ENCODE measurements at places on chromosomes 3 and 15.

DNA sequence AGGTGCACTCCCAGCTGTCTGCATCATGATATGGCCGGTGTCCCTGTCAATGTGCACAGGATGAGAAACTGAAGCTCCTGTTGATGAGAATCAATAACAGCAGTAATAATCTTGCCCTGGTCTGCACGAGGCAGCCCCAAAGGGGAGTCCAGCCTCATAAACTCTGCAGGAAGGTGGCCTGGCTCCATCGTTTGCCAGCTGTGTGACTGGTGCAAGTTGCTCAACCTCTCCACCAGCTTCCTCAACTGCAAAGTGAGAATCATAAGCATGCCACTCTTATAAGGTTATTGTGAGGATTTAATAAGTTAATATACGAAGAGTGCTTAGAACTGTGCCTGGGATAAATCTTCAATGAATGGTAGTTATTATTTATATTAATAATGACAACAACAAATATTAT, 203.4 kb upstream of the HES1 start:
- no peak for DNase-seq

DNA sequence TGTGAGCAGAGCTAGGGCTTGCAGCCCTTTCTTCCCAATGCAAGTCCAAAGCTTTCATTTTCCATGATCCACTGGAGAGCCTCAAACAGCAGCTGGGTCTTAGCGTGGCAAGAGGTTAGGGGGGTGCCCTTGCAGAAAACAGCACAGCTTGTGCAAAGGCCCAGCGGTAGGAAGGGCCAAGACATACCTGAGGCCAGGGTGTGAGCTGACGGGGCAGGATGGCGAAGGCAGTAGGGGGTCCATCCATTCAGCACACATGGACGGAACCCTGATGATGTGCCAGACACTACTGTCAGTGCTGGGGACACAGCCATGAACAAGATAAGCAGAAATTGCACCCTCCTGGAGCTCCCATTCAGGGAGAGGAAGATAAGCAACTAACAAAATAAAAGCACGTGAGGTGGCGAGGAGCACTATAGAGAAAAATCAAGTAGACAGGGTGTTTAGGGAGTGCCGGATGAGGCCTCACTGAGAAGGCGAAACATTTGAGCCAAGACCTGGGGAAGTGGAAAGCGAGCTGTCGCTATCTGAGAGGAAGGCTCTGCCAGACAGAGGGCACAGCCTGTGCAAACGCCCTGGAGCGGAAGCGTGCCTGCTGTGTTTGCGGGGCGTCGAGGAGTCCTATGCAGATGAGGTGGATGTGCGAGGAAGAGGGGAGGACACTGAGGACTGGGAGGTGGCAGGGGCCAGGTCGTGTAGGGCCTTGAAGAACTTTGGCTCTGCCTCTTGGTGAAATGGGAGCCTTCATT, 43.4 kb downstream of the SLC6A1 start:
- DNase-seq: no peak

GRCh38 chr3:197430502-197430901, 125.3 kb downstream of the BDH1 start:
- no peak for DNase-seq

DNA sequence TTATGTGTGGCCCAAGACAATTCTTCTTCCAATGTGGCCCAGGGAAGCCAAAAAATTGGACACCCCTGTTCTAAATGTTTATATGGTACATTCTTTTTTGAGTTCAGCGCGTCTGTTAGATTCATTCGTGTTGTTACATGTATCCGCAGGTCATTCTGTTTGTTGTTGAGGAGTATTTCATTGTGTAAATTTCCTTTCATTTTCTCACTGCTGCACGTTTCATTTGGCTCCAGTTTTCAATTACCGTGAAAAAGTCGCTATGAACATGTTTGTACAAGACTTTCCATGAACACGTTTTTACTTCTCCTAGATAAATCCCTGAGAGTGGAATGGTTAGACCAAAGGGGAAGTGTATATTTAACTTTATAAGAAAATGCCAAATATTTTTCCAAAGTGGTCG, 7.5 kb upstream of the OPA1 start:
- DNase-seq: no peak

DNA sequence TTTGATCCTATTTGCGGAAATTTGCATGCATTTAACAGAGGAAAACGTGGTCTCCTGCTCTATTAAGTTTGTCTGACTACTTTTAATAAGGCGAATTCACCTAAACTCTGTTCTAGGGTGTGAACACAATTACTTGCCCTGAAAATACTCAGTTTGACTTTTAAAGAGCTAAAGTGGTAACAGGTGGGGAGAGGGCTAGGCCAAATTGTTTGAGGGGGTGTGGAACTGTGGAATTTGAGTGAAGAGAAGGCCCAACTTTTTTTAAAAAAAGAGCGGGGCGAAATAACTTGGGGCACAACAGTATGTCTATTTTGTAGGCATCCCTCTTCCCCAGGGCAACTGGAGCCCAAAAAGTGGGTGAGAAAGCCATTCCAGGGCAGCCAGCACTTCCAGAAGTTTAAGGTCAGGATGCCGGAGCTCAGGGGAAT, 580 bp upstream of the FXR1 start:
- no peak for DNase-seq

DNA sequence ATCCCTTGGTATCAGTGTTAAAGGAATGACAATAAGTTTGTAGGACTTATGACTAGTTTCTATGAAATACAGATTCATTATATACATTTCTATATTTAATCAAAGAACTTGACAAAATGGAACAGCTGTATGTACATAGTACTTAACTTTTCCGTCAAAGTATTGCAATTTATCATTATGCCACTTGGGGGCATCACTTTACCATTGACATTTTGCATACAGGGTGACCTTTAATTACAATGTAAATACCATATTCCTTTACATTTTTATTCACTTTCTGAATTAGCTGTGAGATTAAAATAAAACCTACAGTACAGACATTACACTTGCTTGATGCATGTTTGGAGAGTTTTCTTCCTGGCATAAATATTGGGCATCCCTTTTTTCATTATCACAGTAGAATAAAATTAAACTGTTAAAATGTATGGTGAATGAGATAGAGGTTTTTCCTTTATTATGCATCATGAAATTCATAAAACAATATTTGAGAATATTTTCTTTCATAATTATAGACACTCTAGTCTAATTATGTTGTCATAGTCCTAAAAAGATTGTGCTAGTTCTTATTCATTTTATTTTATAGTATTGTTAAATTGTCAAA, 6.9 kb downstream of the NEK11 start:
- DNase-seq: peak; percentile 8

GRCh38 chr3:111895071-111895470, 36.0 kb downstream of the PHLDB2 start:
- DNase-seq: no peak

DNA sequence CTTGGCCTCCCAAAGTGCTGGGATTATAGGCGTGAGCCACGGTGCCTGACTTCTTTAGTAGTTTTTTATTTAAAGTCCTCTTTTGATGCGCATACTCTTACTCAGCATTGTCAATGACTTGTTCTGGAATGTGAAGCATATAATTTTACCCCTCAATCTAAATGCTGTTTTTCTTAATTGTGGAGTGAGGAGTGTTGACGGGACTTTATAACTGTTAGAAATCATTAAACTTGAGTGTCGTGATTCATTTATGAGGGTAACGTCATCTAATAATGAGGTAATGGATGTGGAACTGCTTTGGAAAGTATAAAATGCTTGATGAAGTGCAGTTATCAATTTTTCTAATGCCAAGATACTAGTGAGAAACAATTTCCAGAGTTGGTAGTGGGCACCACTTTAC, 48.3 kb downstream of the PLS1 start:
- DNase-seq: no peak

DNA sequence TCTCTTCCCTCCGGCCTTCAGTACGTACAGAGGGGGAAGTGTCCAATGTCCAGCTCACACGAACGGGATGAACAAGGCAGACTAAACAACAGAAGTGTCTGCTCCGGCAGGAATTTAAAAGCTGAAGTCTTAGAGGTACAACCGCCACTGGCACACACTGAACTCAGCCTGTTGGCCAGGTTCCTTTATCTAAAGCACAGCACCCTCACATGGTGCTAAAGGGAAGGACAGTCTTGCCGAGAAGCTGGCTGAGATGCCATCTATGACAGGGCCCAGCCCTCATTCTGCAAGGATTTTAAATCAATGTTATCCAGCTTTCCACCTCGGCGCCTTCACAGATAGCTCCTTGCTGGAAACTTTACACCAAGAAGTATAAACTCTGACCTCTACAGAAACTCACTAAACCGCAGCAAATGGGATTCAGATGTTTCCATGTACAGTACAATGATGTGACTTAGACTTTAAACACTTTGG, 2.8 kb downstream of the ADAMTS17 start:
- peak; percentile 82 for DNase-seq

- no peak for DNase-seq
Observed at GRCh38 chr3:194469977-194470376, 16.8 kb downstream of the ATP13A3 start.

DNA sequence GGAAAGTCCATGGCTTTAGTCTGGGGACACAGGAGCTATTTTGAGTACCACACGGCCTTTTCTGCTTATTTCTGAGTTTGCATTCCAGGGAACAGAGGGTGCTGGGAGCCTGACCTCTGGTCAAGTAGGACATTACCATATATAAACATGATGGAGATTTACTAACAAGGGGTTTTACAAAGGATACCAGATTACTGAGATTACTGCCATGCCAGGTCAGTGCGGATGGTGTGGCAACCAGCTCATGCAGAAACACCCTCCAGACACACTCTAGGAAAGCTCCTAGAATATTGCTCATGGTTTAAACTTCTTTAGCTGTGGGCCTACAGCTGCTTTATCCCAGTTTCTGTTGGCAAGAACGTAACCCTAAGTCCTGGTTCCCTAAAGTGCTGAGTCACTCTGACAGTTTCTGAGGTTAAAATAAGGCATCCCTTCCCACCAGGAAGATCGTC, 54.3 kb upstream of the AGTR1 start:
- no peak for DNase-seq

- no peak for DNase-seq
Observed at GRCh38 chr3:147371771-147372340, 34.5 kb downstream of the ZIC4 start.

- DNase-seq: no peak
Observed at GRCh38 chr3:181610973-181611265, 100.8 kb upstream of the SOX2 start.

DNA sequence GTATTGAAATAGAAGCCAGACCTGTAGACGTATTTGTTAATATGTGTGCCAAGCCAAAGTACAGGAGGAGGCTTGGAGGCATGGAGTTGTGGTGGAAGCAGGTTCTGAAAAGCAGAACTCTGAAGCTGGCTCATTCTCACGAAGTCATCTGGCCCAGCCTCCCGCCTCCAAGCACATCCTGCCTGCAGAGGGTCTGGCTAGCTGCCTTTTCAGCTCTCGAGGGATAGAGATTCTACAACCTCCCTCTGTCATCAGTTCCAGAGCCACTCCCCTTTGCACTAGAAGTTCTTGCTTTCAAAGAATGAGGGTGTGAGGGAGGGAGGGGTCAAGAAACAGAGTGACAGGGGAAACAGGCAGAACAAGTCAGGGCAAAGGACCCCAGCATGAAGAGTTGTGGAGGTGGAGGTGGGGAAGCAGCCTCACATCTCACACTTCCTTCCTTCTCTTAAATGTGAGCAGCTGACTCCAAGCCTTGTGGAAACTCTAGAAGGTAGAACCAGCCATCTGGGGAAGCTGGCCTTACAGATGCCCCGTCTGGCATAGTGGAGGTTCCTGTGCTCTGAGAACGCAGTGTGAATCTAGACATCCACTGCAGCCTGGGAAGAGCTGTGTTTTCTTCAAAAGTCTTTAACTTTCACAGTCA, 95.3 kb downstream of the SLC49A4 start:
- no peak for DNase-seq

DNA sequence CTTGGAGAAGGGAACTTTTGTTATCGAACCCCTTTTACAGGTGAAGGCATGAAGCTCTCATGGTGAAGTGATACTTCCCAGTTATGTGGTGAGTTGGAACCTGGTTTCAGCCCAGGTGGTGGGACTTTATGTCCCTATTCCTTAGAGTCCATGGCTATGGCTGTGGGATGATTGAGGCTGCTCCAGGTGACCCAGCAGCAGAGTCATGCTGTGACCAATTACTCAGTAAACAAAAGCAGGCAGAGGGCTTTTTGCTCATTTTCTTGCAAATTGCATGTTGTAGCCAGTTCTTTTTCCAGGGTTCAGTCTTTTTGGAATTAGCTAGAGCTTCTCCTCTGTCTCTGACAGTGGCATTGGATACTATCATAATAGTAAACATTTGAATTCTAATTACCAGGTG, 70.7 kb downstream of the CACNA2D3 start:
- no peak for DNase-seq

GRCh38 chr3:146036281-146036680, 124.7 kb downstream of the PLOD2 start:
- no peak for DNase-seq

- DNase-seq: no peak
Observed at GRCh38 chr3:113712129-113712528, 15.7 kb upstream of the USF3 start.

DNA sequence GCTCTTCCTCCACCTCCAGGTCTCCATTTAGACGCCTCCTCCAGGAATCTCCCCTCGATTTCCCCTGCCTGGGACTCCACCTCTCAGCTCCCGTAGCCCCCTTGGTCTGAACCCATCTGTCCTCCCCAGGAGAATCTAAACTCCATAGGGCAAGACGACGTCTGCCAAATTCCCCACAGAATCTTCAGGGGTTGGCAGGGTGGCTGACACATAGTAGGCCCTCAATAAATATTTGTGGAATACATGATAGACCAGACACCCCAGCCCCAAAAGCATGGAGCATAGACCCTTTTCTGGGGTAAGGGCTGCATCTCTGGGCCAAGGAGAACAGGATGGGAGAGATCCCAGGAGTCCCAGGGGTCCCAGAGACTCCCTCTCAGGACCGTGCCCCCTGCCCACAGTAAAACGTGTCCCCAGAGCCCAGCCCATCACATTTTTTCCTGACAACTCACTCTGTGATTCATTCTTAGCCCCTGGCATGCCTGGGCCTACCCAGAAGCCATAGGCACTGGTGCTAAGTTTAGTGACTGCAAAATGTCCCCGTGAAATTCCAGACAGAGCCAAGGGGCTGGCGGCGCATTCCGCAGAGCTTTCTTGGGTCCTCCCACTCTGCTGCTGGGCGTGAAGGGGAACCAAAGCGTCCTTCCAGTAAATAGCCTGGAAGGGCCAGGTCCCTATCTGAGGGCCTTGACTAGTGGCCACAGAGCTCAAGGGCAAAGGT, 78.0 kb upstream of the SLC6A6 start:
- DNase-seq: no peak

DNA sequence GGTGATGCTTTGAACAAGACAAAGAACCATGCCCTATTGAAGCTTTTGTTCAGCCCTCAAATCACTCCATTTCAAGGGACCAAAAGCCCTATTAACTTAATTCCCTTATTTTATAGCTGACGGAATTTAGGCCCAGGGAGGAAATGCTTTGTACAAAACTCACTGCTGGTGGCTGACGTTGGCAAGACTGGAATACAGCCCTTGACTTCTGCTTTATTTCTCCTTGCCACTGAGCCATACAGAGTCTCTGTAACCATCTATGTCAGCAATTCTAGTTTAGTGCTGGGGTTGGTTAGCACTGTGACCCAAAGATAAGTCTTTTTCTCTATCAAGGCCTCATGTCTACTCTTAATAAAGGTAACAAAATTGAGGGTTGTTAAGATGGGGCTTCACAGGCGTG, 316.1 kb upstream of the TPRG1 start:
- DNase-seq: no peak

All from kidney glomerular epithelial cell (primary cell).